ENCODE measurements at places on chromosomes 7 and 10.

DNA sequence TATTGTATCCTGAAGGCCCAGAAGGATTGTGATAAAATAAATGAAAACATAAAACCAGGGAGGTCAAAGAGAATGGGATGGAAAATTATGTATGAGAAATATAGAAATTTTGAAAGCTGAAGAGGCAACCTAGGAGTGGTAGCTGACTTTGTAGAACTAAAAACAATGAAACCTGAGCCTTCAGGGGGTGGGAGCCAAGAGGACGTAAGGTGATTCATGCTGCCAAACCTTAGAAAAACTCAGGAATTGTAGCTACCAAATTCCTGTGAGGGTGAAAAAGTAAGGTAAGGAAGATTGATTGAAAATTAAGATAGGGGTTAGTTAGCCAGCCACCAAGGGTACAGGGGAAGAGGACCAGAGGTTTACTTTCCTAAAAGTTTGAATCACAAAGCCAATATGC, 213.2 kb downstream of the KCND2 start:
- no peak for DNase-seq

DNA sequence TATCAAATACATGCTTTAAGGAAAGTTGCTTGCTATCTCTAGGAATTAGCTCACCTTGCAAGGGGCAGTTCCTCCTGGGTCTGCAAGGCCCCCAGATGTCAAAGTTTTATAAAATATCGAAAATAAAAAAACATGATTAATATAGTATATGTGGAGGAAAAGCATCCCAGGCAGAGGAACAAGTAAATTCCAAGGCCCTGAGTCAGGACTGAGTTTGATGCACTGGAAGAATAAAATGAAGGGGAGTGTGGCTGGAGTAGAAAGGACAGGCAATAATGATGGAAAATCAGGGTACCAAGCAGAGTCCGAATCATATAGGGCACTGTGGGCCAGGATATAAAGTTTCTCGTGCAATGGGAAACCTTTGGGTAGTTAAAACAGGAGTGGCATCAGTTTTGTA, 112.4 kb upstream of the EEPD1 start:
- DNase-seq: no peak

GRCh38 chr7:22726345-22726906, 574 bp upstream of the IL6 start:
- DNase-seq: no peak

- no peak for DNase-seq
Measured at GRCh38 chr10:124592101-124592500, 130.5 kb downstream of the LHPP start.

- DNase-seq: no peak
Measured at GRCh38 chr7:100396421-100396982, 23.2 kb downstream of the PILRA start.

GRCh38 chr10:102200751-102201640, 25.1 kb upstream of the ELOVL3 start:
- DNase-seq: no peak

DNA sequence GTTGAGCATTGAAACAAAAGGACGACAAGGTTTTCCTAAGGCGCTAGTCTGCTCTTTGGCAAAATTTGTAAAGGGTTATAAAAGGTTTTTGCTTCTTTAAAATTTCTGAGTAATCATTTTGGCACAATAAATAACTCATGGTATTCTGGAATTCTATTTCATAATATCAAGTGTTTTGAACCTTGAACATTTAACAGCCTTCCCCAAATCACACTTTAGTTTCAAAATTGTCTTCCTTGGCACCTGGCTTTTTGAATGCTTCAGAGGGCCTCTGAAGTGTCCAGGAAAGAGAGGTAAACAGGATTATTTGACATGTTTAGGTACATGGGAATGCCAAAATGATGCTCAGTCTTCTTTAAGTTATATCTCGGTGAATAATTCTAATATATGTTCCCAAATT, 220.8 kb downstream of the PHF14 start:
- no peak for DNase-seq

DNA sequence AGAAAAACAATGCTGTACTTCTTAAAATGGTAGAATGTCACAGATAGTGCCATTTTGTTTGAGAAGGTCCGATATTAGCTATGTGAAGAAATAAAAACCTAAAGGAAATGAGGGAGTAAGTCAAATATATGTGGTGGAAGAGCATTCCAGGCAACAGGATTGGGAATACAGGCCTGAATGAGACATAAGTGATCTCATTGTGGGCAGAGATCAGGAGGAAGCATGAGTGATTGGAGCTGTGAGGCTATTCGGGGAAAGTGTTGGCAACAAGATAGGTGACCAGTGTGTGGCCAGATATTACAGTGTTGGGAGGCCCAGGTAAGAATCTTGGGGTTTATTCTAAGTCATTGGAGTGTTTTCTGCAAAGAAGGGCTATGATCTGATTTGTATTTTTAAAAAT, 41.3 kb upstream of the AGMO start:
- DNase-seq: no peak
